ENCODE measurements at places on chromosomes 6 and 20.

DNA sequence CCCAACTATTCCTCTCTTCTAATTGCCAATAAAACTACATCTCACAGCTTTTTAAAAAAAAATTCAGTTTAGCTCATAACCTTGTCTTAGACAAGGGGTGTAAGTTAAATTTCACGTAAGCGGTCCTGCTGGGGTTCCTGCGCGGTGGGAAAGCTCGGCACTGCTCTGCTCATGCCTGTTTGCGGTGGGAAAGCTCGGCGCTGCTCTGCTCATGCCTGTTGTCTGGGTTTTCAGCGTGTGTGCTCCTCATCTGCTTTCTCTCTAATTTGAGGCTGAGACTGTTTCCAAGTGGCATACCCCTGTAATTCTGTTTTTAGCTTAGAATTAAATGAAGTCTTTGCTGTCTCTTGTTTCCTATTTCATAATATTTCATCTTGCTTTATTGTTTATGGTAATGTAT, 18.6 kb downstream of the ARID1B start:
- DNase-seq = no peak

DNA sequence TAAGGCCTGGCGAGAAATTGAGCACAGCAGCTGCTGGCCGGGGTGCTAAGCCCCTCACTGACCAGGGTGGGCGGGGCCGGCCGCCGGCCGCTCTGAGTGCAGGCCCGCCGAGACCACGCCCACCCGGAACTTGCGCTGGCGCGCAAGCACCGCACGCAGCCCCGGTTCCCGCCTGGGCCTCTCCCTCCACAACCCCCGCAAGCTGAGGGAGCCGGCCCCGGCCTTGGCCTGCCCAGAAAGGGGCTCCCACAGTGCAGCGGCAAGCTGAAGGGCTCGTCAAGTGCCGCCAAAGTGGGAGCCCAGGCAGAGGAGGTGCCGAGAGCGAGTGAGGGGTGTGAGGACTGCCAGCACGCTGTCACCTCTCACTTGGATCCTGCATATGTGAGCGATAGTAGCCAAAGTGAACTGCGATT, 251.2 kb downstream of the GJA1 start:
- DNase-seq = no peak

DNA sequence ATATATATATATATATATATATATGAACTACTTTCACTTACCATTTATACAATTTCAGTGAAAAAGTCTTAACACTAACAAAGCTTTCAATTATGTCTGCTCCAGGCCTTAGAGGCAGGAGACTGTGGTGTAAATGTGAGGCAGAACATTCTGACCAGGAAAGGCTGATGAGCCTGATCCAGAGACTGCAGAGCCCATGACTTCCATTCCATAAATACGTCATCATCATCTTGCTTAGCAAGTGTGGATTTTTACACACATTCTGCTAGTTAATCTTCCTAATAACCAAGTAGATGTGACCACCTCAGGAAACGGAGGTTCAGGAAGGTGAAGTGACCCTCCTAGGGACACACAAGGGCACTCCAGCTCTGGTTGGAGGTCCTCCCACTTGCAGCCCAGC, 14.9 kb downstream of the TRERF1 start:
- DNase-seq = no peak

DNA sequence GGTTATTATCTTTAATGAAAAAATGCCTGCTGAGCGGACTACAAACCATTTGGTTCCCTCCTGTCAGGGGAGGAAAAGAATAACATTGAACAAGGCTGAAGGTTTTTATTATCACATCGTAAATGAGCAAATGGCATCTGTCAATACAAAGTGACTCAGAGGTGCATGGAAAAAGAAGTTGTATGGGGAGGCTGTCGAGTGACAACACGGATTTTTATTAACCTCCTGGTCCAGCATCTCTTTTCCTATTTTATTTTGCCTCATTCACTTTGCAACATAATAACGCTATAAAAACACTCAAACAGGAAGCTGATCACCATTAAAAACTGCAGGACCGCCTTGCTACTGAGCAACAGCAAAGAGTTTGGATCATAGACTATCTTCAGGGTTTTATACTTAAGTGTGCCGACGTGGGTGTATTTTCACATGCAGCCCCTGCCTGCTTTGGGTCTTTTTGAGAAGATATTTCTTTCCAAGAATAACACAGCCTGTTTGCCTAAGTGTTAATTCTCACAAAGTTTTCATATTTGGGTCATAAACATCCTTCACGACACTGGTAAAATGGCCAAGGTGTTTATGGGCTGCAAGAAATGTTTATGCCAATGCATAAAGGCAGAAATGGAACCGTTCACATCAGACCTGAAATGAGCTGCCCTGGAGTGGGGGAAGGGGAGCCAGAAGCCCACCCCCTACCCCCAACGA, 132.1 kb upstream of the SALL4 start:
- DNase-seq = no peak

GRCh38 chr6:4179960-4180651, 44.7 kb upstream of the ECI2 start:
- no peak for DNase-seq

- no peak for DNase-seq
Observed at GRCh38 chr6:63582579-63583231, 10.4 kb downstream of the LOC128125822 start.

- no peak for DNase-seq
Observed at GRCh38 chr20:46088409-46089166, 1.2 kb downstream of the NCOA5 start.

- no peak for DNase-seq
Observed at GRCh38 chr6:81722506-81723223, 29.8 kb downstream of the TENT5A start.

GRCh38 chr6:144066741-144067484, 28.5 kb downstream of the SF3B5 start:
- DNase-seq = no peak

DNA sequence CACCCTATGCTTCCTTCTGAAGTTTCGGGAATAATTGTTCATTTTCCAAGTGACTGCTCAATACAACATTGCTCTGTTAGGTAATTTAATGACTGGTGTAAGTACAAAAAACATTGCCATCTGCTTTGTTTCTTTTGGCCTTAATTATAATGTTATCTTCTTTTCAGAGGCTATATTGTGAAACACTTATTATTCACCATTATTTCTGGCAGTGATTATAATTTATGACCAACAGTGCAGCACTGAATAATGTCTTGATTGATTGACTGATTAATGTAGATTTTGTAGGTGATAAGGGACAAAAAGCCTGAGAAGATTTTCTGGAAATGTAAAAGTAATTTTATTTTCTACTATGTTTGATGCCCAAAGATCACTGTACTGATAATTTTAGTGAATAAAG, 377.7 kb downstream of the PLCB1 start:
- no peak for DNase-seq

- no peak for DNase-seq
Observed at GRCh38 chr6:19303383-19303782, 533.8 kb upstream of the ID4 start.

GRCh38 chr6:15504040-15504495, 158.8 kb downstream of the DTNBP1 start:
- no peak for DNase-seq

GRCh38 chr20:10864076-10864672, 190.4 kb upstream of the JAG1 start:
- no peak for DNase-seq

DNA sequence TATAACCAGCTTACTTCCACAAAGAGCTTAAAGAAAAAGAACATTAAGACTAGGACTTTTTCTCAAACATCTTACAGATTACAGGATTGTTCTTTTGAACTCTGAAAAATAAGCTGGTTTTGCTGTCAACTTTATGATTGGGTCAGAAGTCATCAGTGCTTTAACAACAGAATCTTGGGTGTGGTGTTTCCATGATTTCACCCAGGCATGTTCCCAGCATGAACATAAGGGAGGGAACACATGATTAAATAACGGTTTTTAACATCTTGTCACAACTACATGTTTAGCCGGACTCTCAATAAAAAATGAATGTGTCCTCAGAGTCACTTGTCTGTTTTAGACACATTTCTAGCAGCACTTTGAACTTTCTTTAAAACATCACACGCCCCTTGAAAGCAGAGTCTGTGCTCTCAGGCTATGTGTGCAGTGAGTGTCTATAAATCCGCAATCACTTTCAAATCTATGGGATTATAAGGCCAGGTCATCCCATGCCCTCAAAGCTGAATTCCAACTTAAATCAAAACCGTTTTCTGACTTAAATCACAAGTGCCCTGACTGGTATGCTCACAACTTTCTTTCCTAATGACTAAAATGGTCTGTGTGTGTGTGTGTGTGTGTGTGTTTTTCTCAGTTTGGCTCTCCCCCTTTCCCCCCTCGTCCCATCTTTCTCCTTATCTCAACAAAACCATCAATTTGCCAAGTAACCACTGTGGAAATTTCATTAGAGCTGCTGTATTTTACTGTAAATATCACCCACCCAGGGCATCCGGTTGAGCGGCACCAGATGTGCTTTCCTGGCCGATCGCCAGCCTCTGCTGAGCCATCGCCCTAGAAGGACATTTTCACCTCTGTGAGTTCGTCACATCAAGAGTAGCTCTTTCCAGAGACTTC, 216.8 kb upstream of the DTNBP1 start:
- no peak for DNase-seq

DNA sequence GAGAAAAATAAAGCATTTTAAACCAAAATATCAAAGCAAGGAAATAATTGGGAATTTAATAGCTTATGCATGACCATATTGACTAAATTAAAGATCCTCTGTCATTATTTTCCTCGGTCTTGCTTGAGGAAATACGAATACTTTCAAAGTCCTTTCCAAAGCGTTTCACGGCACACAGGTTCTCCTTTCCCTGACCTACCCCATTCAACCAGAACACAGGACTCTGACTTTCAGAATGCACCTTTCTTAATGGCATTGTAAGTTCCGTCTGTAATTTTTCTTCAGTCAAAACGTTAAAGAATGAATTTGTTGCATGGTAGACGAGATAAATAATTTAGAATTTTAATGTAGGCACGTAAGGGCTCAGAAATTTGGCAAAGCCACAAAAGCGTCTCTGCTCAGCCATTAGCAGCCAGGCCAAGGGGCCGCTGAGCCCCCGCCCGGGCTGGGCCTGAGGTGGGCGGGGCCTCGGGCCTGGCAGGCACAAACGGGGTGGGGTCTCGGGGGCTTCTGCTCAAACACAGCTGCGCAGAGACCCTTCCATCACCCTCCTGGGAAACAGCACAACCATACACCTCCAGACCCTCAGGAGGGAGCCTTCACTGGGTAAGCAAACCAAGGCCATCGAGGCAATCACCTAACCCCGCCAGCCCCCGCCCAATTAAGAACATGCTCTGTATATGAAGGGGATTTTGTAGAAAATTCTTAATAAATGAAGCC, 3.4 kb downstream of the NEDD9 start:
- DNase-seq = no peak

GRCh38 chr6:38804358-38804757, 89.2 kb downstream of the DNAH8 start:
- no peak for DNase-seq

DNA sequence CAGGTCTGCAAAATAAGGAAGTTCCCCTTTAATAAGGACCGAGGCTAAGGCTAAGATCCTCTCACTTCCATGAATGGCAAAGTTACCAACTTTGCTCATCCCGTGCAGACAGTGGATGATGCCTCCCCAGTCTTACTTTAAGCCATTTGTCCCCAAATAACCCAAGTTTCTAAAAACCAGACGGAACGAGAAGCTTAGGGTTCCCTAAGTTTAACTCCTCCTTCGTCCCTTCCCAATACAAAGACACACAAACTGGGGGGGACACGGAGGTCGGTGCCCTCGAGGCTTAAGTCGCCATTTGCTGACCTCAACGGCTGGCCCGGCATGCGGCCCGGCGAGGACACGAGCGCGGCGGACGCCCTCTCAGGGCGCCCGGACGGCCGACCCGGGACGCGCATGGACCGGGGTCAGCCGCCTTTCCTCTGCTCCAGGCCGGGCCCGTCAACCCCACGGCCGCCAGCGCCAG, 527 bp downstream of the FBXO30 start:
- DNase-seq = no peak

DNA sequence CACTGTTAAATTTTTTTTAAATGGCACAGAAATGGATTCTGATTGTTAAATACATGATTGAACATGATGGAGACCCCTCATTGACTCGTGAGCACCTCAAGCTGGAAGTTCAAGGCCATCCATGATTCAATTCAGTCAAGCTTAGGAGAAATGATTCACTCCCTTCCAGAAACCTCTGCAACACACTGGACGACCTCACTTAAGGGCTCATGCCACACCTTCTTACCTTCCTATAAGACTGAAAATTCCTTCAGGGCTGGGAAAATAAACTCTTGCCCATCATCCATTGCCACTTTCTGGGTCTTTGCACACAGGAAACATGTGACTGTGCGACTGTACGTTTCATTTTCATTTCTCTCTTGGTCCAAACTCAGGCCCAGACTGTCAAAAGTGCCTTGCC, 196.4 kb downstream of the TBXT start:
- no peak for DNase-seq

- DNase-seq = no peak
Observed at GRCh38 chr6:68635412-68635705, 277 bp downstream of the ADGRB3 start.

GRCh38 chr6:111979633-111980032, 74.3 kb upstream of the CCN6 start:
- DNase-seq = no peak

- DNase-seq = no peak
Observed at GRCh38 chr6:132004668-132005067, 53.5 kb upstream of the CCN2 start.

GRCh38 chr6:86477500-86478148, 459.7 kb upstream of the HTR1E start:
- no peak for DNase-seq

- DNase-seq = no peak
Observed at GRCh38 chr6:167157414-167157813, 366 bp downstream of the GPR31 start.

- no peak for DNase-seq
Observed at GRCh38 chr6:11683871-11684270, 94.7 kb downstream of the ADTRP start.

DNA sequence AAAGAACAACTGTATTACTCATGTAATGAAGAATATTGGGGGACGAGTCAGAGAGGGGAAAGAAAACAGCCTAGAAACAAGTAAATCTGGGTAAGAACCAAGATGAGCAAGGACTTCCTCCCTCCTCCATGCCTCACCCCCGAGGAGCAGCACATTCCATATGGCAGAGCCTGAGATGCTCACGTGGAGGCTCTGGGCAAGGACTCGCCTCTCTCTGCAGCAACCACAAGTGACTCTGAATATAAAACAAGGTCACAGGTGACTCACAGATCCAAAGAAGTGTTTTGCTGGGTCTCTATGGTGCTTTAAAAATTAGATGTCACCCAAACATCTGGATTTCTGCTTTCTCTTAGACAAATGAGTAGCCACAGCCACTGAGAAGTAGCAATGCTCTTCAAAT, 453.0 kb upstream of the SULF2 start:
- DNase-seq = no peak

All from activated CD4-positive, CD25-positive, alpha-beta regulatory T cell (primary cell).